Activated CD8-positive, alpha-beta T cell treated with anti-CD3 and anti-CD28 coated beads, Interleukin-2, amount 10 ng/mL, durations not matched to agents 7 days and 5 days (primary cell): ENCODE measurements at places on chromosomes 1 and 21.

- DNase-seq = peak; percentile 60
Observed at GRCh38 chr1:206472454-206472853, 2.2 kb downstream of the IKBKE start.

DNA sequence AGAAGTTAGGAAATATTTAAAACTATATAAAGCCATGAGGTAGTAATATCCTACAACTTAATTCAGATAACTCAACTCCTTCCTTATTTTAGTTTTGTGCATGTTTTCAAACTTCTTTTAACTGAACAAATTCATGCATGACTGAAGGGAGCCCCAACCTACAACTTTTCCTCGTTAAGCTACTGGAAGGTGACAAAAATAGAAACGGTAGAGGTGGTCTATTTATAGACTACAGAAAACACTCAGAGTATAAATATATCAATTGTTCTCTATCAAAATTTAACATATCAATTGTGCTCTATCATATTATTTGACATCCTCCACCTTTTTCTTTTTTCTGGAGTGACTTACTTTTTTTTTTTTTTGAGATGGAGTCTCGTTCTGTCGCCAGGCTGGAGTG is 16.8 kb downstream of the SYNJ1 start:
- no peak for DNase-seq

DNA sequence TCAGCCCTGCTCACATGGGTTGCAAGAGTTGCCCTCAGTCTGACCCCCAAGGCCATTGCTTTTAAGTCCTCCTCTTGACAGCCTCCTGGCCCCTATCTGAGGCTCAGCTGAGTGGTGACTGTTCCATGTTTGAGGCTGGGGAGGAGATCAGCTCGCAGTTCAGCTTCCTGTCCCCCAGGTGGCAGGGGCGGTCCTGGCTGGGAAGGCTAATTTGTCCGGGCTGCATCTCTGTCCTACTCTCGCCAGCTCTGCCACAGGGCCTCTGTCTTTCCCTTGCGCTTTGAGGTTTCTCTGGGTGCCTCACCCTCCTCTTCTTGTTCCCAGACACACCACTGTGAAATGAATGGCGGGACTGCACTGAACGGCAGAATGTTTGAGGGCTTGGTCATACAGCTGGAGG is 157.3 kb downstream of the KCNJ6 start:
- no peak for DNase-seq

- no peak for DNase-seq
Observed at GRCh38 chr1:224635356-224635755, 19.2 kb downstream of the CNIH3 start.

DNA sequence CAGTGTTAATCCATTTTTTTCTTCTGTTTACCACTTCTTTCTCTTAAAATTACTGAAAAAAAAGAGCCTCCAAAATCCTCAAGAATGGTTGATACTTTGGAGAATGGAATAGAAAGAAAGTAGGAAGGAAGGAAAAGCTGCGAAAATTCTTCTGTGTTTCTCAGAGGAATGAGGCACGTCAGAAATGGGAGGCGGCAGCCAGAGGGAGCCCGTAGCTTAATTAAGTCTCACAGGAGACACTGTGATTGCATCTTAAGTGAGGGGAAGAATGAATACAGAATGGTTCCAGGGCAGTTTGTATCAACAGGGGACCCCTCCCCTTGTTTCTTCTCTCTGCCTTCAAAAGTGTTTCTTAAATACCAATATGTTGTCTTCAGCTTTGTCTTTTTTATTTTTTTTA is 1099.5 kb downstream of the PLA2G4A start:
- DNase-seq = no peak

GRCh38 chr1:180267761-180268555 is 37.9 kb downstream of the LHX4 start:
- no peak for DNase-seq

DNA sequence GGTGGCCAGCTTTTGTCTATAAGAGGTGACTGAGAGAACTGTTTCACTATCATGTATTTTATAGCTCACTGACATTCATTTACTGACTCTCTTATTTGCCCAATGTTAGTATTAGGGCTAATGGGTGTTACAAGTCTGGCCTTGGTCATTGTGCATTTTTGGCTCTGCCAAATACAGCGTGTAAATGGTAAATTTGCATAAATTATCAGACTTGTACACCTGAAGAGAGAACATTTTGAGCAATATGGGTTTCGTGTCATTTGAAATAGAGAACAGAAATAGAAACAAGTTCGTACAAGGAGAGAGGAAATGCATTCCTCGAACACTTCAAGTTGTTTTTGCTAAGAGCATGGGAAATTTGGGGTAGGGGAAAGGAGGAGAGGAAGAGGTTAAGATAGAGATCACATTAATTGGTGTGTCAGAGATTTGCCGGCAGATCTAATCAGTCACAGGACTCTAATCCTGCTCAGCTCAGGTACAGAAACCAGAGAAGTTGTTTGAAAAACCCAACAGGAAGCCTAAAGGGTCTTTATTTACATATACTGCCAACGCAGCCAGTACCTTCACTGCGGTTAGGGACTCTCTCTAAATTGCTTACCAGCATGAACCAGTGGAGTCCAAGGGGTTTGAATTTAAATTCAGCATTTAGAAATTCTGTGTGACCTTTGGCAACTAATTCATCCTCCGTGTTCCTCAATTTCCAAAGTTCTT is 261.5 kb downstream of the GPATCH2 start:
- no peak for DNase-seq
